Dermis microvascular lymphatic vessel endothelial cell (primary cell): ENCODE measurements at places on chromosomes 16 and 17.
A peak's percentile ranks its signal among the peaks of the same experiment; 100 is the strongest.

- DNase-seq: no peak
Measured at GRCh38 chr17:78494696-78495330, 82.4 kb downstream of the DNAH17 start.

DNA sequence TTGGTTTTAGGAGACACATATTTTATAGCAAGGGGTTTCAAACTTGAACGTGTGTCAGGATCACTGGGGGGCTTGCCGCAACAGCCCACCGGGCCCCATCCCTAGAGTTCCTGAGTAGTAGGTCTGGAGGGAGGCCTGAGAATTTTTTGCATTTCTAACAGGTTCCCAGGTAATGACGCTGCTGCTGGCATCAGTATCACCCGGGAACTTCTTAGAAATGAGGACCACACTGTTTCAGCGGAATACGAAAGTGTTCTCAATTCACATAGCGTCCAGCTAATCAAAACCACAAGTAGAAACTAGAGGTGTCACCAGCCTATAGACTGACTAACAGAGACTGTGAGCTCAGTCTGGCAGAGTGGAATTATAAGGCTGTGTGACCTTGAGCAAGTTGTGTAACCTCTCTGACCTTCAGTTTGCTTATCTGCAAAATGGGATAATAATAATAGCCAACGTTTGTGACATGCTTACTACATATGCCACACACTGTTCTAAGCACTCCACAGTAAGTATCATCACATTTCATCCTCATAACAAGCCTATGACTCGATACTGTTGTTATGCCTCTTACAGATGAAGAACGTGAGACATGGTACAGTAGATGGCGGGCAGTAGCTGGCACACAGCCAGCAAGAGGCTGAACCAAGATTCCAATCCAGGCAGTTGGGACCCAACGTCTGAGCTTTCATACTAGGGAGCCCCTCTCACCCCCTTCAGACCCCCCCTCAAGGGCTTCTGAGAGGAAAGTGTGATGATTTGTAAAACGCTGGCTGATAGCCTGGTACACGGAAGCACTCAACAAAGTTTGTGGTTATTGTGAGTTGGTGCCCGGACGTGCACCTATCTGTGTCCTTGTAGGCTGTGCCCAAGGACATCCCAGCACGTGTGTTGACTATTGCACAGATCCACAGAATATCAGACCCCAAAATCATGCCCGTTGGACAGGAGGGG, 4.6 kb upstream of the ICAM2 start:
- no peak for DNase-seq

- peak; percentile 25 for DNase-seq
Measured at GRCh38 chr16:72187551-72187950, 15.6 kb upstream of the PMFBP1 start.

- DNase-seq: peak; percentile 65
Measured at GRCh38 chr17:64736804-64737492, 74.8 kb upstream of the SMURF2 start.

DNA sequence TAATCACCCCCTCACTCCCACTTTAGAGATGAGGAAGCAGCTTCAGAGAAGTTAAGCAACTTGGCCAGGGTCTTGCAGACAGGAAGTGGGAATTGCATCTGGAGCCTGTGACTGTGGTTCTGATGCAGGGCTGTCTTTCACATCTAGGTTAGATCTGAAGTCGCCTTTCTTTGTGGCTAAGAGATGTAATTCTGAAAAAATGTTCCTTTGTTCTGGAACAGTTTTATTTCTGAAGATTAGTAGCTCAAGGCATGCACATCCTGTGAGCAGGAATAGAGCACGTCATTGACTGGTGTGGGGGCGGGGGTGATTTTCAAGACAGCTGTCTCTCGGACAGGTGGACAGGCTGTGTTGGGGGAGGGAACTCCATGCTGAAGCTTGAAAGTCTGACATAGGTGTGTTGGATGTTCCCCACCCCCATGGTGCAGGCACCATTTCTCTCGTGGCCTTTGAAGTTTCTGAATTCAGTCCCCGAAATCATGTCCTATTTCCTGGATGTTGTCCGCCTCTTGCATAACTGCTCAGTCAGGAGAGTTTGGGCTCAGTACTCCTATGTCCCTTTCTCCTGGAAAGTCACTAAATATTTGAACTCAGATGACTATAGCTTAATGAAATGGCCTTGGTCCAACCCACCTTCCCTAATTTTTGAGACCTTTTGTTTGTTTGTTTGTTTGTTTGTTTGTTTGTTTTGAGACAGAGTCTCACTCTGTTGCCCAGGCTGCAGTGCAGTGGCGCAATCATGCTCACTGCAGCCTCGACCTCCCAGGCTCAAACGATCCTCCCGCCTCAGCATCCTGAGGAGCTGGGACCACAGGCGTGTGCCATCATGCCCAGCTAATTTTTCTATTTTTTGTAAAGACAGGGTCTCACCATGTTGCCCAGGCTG, 21.0 kb upstream of the HERPUD1 start:
- no peak for DNase-seq

DNA sequence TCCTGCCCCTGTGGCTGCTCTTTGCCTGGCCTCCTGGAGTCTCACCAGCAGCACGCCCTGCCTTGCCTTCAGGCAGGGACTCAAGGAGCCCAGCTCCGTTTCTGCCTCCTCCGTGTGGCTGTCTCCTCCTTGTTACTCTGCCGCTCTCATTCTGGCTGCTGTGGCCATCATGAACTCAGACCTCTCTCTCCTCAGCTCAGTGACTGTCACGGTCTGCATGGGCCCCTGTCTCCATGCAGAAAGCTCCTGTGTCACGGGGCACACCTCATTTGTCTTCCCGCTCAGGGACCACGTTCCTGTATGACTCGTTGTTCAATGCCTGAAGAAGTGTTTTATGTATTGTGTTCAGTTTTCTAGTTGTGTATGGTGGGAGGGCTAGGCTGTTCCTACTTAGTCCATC, 25.3 kb downstream of the RPTOR start:
- DNase-seq: no peak

GRCh38 chr17:59846394-59847165, 46.2 kb downstream of the TUBD1 start:
- peak; percentile 64 for DNase-seq

DNA sequence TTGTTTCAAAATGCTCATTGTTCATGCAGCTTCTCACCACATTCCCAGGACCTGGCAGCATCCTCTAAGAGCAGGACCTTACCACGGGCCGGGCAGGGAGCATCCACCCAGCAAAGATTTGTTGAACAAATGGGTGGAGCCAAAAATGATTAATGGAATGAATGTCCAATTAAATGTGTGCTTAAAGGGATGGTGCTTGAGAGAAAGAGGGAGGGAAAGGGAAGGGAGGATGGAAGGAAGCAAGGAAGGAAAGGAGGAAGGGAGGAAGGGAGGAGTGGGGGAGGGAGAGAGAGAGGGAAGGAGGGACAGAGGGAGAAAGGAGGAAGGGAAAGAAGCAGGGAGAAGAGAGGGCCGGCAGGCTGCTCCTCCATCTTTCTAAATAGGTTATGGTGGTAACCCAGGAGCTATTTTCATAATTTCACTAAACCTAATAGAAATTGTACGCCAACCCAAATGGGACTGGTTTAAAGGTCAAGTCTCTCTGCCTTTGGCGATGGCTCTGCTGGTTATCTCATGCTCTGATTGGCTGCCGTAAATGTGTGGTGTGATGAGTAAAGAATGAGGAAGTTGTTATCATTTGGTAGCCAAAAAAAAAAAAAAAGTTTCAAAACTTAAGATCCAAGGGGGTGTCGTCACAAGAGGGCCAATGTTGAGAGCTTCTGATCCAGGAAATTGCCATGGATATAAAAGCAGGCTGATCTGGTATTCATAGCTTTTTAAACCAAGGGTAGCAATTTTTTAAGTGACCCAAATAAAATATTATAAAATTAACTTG, 126.7 kb upstream of the FOXF1 start:
- DNase-seq: no peak

GRCh38 chr16:69131167-69131838, 1.1 kb downstream of the CHTF8 start:
- DNase-seq: no peak

DNA sequence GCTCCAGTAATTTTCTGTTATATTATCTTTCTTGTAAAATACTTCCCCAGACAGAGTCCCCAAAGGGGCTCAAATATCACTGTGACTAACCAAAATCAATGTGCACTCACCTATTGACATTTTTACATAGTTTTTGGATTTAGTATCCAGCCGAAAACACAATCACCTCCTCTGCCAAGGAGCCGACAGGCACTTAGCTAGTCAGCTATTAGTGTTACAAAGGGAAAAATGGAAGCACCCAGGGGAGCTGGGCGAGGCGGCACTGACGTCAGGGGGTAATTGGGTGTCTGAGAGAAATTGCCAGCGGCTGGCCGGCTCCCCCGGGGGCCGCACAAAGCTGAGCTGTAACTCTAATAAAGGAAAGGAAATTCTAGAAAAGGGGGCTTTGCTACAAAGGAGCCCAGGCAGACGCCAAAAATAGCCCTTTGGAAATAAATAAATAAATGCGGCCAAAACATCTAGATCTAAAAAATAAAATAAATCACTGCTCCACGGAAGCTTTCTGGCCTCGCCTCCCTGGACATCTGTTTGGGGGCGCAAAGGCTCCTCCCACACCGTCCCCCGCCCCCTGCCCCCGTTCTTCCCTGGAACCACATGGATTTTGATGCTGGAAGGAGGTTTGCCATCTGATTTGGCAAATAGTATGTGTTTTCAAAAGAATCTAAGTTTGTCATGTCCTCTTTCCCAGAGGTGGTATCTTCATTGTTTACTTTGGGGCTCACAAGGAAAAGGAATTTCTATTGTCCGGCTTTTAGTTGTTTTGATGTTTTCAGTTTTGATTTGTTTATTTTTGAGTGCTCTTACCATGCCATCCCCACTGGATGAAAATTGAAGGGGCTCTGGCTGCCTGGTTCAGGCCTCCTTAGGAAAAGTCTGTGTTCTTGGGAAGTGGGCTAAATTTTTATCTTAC, 156.7 kb downstream of the ZNF423 start:
- DNase-seq: no peak

DNA sequence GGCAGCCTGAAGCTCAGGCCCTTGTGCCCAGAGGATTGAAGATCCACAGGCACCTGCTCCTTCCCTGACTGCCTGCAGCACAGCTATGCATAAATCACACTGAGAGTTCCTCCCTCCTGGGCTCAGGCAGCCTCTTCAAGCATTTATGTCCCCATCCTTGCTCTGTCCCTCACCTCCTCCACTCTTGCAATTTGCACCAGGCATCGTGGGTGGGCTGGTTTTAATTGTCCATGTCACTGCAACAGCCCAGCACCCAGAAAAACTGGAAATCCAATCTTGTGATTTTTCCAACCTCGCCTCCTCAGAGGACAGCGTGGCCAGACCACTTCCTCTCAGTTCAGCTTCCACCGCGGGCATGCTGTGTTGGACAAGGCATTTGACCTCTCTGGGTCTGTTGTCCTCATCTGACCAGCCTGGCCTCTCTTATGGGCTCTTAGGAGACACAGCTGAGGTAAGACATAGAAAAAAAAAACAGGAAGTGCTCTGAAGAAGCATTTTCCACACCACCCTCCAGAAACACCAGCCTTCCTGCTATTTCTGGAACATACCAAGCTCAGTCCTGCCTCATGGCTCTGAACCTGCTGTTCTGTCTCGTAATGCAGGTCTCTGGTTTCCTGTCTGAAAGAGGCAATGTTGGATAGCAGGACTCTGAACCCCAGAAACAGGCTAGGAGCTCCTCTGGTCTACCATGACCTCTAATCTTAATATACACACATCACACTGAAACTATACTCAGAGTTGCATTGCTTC, 8.3 kb downstream of the TMEM114 start:
- DNase-seq: no peak

- DNase-seq: no peak
Measured at GRCh38 chr17:76478730-76479514, 11.5 kb downstream of the AANAT start.

DNA sequence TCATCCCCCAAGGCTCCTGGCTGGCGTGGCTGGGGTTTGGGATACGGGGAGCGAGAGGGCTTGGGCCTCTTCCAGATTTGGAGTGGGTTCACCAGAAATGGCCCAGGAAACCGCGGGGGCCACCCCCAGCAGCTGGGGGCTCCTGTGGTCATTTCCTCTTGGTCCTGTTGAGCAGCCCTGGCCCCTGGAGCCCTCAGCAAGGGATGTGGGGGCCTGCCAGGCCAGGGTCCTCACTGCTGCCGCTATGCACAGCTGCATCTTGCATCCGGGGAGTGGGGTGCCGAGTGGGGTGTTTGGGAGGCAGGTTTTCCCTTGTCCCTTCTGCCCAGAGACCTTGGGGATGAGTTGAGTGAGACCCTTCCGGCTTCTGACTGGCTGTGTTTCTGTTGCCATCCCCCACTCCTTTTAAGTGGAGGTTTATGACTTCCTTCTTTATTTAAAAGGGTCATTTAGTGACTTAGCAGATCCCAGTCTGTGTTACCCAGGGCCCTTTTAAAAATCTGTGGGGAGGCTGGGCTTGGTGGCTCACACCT, 319.8 kb downstream of the SEC14L1 start:
- DNase-seq: no peak

DNA sequence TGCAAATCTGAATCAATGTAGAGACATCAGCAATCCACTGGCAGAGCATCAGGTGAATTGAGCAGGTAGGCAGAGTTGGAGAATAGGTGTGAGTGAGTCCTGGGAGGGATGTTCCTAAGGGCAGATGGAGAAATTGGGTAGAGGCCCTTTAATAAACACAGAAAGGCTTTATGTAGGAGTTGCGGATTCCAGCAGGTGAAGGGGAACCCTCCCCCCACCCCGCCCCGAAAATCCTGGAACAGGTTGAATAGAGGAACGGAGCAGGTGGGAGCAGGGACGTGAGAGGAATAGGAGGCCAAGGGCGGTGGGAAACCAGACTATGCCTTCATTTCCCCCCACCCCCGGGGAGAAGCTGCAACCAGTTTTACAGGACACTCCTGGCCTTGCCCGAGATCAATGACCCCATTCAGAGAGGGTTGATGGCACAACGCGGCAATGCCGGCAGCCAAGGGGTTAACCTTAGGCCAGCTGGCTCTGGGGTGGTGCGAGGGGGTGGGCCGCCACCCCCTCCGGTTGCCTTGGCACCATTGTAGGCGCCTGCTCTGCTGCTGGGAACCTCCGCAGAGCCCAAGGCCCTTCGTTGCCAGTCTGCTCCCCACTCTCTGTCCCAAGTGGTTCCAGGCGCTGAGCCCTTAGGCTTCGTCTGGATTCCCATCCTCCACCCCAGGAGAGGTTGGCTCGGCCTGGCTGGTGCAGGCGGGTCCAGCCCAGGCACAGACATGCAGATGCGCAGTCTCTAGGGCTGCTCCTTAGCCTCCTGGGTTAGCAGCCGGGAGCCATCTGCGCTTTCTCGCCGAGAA, 814 bp upstream of the RUNDC3A start:
- DNase-seq: no peak

GRCh38 chr17:16652847-16653366, 743 bp downstream of the ZNF624 start:
- DNase-seq: peak; percentile 14

GRCh38 chr17:3282901-3283300, 15.3 kb downstream of the OR3A1 start:
- no peak for DNase-seq

GRCh38 chr17:44971776-44972483, 3.8 kb upstream of the C1QL1 start:
- no peak for DNase-seq

DNA sequence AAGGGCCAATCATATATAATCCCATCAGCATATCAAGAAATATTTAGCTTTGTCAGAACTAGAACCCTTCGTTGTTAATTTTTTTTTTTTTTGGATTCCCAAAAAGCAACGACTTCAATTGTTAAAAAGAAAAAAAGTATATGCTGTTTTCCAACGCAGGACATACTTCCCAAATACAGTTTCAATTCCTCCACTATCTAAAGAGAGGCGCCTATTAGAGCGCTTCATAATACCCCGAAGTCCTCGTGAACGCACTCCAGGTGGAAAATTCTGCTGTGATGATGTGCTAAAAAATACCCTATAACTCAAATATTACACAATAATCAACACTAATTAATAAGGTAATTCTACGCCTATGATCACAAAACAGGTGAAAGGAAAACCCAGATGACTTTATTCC, 20.8 kb downstream of the GNA13 start:
- DNase-seq: no peak
